Stimulated activated CD8-positive, alpha-beta memory T cell treated with anti-CD3 and anti-CD28 coated beads, Interleukin-7, amount 100 ng/mL, for 24 hours (primary cell): ENCODE measurements at places on chromosomes 7 and 10.

DNA sequence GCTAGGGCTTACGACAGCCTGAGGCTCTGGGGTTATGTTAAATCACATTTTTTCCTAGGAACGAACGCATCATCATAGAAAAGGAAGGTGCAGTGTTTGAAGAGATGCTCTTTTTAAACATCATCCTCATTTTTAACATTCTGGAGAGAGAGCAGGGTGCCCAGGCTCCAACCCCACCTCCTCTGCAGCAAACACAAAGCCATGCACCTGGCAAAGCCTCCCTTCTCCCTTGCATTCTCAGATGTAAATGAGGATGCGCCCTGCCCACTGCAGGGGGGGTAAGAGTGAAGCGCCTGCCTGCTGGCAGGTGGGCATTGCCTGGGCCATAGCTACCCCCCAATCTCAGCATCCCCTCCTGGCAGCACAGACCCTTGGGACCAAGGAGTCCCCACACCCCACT lies 92.4 kb downstream of the PTPRN2 start:
- no peak for DNase-seq

- DNase-seq, result no peak
Measured at GRCh38 chr10:75293446-75293820, 57.7 kb upstream of the COMTD1 start.

GRCh38 chr10:15348579-15348978 lies 22.5 kb downstream of the FAM171A1 start:
- no peak for DNase-seq

DNA sequence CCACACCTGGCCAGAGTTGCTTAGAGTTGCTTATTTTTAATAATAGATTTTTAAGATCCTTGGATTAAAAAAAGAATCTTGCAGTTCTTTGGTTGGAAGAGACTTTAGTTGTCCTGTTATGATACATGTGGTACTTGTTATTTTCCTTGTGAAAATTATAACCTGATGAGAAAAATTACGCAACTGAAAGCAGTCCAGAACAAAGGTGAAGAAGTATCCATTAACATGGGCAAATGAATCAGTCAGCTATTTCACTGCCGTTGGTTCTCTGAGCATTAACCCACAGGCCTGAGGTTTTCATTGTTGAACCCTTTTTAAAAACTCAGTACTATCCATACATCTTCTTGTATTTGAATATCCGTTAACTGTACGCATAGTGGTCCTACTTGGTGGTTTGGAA lies 68.2 kb downstream of the GALNT11 start:
- DNase-seq, result no peak

GRCh38 chr10:78351809-78352208 lies 318.1 kb downstream of the RPS24 start:
- no peak for DNase-seq
